ENCODE measurements at places on chromosomes 12 and 14.

GRCh38 chr14:92702441-92702918 is 45.9 kb downstream of the LGMN start:
- no peak for DNase-seq

- DNase-seq: no peak
Observed at GRCh38 chr12:109518820-109519665, 41.6 kb downstream of the UBE3B start.

DNA sequence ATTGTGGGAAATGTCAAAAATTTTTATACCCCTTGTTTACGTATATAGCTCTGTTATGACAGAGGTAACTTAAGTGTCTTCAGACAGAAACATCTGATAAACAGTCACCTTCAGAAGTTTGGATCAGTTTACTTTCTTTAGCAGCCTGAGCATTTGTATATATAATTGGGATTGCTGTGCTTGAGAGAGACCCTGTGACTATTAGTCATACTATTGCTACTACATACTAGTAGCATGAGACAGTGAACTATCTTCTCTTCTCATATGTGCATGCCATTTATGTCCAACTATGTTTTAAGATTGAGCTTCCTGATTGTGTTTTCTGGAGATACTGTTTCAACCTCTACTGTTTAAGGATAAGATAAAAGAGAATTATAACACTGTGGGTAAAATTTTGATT is 101.5 kb downstream of the PDE6H start:
- DNase-seq: no peak

DNA sequence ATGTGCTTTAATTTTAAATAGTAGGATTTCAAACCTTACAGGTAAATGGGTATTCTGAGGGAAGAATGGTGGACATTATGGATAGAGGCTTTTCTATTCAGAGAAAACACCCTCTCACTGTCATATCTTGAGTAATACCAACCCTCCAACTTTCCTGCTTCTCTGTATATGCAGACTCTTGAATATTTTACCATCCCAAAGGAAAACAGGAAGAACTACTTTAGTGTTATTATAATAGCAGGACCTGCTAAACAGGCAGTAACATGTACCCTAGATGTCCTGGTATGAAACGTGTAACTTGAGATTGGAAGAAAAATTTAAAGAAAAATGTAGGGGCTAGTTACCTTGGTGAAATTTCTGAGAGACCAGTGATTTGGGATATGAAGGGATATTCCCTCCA is 82.9 kb upstream of the TRHDE start:
- no peak for DNase-seq

- no peak for DNase-seq
Observed at GRCh38 chr14:73777420-73777819, 63.2 kb upstream of the PNMA1 start.

DNA sequence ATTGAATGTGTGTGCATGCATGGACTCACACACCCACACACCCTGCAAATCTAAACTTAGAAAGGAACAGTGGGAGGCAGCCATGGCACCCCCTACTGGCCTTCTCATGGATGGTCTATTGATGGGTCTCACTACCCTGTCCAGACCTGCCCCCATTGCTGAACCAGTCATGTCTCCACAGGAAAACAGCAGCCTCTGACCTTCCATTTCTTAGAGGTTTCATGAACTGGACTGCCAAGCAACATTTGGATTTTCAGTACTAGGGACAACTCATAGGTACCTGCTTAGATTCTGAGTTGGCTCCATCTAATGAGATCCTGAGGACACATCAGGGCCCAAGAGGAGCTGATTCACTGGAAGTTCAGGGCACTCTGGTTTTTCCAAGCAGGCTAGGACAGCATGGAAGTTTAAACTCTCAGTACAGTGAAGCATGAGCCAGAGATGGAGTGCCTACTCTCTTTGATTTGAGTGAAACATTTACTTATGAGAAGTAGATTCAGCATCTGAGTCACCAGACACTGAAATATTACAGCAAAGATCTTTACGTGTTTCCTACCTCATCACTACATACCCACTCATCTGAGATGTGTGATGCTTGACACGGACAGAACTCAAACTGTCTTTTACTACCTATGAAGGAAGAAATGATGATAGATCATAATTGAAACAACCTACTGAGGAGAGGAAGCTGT is 98.9 kb upstream of the PLEKHG7 start:
- no peak for DNase-seq

DNA sequence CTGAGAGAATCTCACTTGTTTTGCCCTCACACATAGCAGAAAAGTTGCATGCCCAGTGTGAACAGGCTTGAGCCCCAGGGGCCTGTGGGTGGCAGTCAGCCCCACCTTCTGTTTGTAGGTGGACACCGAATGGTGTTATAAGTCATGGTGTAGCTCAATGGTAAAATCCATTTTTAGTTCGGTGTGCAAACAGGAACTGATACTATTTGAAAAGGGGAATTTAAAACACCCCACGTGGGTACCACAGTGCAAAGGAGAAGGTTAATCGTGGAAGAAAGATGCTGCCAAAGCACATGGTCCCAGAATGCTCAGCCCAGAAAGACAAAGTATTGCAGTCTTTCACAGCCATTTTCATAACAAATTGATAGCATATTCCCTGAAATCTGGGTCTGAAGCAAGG is 71.8 kb upstream of the GZMB start:
- DNase-seq: no peak

DNA sequence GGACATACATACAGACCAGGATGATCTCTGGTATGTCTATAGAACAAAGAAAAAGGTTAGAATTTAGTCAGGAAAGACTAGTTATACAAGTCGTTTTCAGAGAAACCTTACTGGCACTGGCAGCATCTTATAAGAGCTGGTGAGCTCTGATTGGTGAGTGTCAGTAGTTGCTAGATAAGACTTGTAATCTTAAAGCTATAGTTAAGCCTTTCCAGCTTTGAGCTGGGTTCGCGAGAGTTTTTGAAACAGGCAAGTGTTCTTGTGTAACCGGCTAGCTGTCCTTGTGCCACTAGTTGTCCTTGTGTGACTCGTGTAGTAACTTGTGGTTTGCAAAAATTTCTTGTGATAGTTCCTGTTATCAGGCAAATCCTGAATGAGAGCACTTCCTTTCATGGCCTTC is 740.9 kb downstream of the GALC start:
- no peak for DNase-seq

DNA sequence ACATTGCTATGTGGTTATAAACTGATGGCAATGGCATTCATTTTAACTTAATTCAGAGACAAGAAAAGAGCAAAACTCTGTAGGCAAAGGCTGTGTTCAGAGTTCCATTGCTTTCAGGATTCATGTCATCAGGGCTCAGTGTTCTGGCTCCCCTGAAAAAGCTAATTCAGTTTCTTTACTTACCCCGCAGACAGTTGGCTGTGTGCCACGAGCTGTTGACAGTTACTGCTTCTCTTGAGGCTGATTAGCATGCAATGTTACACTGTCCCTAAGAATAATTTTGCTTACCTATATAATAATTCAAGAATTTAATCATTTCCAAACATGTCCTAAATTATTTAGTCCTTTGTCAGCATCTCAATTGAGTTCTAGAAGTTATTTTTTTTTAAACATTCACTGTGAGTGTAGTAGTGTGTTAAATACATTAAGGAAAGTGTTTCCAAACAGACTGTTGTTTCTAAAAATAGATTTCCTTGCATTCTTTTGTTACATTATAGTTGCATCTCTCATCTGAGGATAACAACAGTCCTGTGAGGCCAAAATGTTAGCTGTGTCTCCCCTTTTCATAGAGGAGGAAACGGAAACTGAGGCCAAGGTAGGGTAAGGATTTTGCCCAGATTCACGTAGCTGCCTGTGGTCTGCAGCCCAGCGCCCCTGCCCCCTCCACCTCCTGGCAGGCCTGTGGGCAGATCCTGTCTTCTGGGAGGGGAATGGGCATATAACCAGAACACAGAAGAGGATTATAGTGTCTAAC is 98.6 kb downstream of the PELI2 start:
- no peak for DNase-seq

DNA sequence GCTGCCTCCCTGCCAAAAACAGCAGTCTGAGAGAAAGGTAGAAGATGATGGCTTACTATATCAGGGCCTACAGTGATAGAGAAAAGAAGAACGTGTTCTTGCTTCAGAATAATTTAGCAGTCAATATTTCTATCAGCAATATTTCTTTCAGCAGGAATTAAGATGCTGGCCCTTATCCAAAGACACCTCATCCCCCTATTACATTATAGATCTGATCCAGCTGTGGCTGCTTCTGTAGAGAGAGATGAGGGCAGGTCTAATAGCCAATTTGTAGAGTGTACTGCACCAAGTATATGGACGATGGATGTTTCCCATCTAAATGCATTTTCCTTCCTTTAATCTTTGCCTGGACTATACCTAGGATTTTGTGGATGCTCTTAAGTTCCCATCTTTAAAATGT is 451.7 kb downstream of the NPAS3 start:
- no peak for DNase-seq

DNA sequence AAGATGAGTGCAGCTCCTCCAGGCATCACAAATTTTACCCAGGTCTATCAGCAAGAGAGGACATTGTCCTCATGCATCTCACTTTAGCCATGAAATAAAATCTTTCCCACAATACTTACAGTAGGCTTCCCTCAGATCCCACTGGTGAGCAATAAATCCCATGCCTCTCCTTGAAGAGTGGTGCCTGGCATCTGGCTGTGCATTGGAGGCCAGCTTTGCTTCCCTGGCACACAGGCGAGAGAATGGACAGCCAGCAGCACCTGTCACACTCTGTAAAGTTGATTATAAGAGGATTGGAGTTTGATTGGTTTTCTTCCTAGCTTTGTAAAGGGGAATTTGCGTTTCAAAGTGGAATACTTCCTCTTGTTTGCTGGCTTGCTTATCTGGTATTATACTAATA is 1153.9 kb downstream of the AACS start:
- DNase-seq: no peak

DNA sequence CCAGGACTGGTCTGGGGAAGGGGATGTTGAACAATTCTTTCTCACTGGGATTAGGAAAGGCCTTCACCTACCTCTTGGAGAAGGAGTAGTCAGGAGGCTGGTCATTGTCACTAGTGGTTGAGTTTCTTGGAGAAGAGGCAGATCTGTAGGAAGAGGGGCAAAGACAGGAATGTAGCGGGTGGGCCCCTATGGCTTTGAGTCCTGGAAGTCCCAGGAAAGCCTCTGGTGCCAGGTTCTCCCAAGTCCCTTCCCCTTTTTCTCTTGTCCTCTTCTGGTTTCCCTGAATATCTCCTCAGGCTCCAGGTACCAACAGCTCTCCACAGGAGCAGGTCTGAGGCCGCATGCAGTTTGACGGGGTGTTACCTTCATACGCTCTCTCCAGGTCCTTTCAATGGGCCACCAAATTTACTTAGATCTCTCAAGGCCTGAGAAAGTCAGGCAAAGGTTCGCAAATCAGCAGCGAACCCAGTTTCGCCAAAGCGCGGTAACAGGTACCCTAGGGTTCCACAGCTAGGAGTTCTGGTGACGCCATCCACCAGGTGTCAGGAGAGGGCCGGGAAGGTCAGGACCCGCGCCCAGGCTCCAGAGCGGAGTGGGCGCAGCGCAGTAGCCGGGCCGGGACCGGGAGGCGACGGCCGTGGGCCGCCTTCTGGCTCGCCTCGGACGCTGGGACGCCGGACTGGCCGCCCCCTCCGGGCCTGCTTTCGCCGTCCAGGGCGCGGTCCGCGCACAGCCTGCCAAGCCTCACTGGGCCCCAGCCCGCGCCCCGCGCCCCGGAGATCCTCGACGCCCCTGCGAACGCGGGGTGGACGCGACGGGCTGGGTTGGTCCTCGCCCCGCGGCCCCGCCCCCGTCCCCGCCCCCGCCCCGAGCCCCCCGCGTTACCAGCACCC is 795 bp downstream of the SMAGP start:
- no peak for DNase-seq

GRCh38 chr12:29733060-29733459 is 50.7 kb downstream of the TMTC1 start:
- no peak for DNase-seq

GRCh38 chr12:56629459-56630179 is 507 bp downstream of the BAZ2A start:
- DNase-seq: no peak

DNA sequence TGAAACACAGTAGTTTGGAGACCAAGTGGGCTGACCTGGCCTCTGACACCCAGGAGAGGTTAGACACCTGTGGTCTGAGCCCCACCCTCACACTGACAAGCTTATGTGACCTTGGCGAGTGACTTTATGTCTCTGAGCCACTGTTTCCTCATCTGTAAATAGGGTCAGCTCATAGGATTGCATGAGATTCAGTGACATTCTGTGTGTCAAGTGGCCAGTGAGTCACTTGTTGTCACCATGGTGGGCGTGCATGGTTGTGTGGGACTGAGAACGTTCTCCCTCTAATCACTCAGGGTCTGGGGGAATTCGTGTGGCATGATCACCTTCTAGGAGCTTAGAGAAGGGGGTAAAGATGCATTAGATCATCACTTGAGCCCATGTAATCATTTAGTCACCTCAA is 146.4 kb downstream of the PHETA1 start:
- no peak for DNase-seq

- no peak for DNase-seq
Observed at GRCh38 chr12:27822076-27822712, 42.2 kb upstream of the MANSC4 start.

DNA sequence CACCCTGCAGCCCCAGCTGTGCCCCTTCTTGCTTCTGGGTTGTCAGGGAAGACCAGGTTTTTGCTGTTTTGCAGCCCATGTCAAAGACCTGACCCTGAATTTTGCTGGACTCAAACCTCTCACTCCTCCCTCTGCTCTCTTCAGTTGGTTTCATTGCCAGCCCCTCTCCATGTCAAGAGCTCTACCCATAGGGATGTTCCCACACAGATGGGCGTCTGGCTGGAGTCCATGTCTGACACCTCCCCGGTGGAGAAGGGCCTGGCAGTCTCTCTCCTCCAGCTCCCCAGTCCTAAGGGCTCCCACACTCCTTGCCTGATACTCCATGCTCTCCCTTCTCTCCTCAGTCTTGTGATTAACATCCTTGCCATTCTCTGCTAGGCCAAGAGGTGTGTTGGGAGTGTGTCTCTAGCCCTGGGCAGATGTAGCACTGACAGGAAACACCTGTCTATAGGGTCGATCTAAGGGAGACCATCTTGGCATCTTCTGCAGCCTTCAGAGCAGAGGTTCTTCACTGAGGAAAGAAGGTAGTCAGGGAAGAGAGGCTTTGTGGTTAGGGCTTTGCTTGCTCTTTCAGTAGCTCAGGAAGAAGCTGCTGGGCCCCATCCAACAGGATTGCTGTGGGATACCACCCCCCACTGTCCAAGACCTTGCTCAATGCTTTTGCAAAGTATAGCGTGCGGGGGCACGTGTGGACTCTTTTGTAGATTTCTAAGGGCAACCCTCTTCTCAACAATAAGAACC is 4.7 kb downstream of the ASIC1 start:
- no peak for DNase-seq

GRCh38 chr12:38904537-38905479 is 583 bp downstream of the CPNE8 start:
- peak; percentile 48 for DNase-seq

All from esophagus squamous epithelium (tissue), 5 donors.